ENCODE measurements at places on chromosomes 7 and 10.

DNA sequence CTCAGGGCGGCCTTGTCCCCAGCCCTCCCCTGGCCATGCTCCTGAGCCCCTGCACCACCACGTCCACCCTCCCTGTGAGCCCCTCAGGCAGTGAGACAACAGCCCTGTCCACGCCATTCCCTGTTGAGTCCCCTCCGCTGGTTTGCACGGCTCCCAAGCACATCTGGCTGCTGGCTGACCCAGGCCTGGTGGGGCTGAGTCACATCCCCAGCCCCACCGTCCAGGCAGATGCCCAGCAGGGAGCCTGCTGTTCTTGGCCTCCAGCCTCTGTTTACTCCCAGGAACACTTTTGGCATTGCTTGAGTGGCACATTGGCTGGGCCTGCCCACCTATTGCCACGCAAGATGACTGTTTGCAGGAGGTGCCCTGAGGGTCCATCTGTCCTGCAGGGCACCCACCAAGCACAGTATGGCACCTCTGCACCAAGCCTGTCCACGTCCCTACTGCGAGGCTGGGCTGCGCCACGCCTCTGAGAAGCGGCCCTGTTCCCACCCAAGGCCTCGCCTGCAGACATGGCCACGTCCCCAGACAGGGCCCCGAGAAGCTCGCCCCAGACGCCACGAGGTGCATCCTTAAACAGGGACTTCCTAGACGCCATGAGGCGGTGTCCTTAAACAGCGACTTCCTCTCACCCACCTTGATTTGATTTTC, 48.4 kb upstream of the INPP5A start:
- no peak for DNase-seq

DNA sequence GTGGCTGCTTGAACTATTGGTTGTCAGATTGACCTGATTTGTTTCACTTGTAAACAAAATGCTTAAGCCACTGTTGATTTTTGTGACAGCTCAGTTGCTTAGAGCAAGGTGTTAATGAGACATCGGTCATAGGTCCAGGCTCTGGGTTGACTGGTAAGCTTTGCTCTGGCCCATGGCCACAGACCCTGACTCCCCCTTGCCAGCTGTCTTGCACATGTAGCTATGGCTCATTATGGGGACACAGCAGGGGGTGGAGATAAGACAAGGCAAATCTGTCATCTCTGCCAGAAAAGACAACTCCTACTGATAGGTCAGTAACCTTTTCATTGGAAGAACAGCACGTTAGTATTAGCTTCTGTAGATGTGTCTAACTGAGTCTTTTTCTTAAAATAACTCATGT, 95.3 kb downstream of the KAT6B start:
- no peak for DNase-seq

GRCh38 chr10:7773845-7774801, 13.7 kb downstream of the KIN start:
- no peak for DNase-seq

DNA sequence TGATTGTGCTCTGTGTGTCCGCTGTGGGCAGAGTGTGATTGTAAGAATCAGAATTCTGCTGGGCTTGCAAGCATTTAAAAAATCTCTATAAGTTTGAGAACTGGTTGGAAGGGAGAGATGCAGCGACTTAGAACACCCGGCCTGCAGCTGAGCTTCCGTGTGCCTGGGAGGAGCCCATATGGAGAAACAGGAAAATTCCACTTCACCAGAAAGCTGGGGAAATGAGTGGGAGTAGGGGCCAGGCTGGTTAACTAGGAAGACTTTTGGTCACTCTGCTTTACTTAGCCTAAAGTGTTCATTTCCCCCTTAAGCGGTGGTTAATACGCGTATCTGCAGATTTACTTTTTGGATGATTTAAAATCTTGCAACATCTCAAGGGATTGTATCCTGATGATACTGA, 72.2 kb downstream of the TCF7L2 start:
- DNase-seq: no peak

DNA sequence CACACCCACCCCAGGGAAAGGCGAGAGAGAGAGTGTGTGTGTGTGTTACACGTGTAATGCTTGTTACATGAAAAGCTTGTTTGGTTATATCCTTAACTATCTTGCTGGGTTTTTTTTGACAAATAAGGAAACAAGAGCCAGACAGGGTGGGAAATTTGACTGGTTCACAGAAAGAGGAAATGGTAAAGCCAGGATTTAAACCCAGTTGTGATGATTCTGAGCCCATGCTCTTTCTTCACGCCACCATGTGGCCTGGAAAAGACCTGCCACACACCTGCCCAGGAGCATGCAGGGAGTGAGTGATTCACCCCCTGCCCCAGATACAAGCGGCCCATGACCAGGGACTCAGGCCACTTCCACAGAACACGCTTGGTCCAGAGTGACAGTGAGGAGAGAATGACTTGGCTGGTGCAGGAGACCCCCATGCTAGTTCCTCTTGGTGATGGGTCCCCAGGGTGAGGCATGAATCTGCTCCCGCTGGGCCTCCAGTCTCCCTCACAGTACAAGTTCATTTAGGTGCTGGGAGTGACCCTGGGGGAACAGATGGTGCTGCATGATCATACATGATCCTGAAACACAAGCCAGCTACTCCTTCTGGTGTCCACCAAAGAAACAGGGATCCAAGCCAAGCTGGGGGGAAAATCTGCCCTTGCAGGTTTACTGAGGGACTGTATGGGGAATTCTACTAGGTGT, 21.0 kb upstream of the EIF5AL1 start:
- DNase-seq: no peak
